NCI-H1092 (cell line): ENCODE measurements at places on chromosomes 3 and 15.
A peak's percentile ranks its signal among the peaks of the same experiment; 100 is the strongest.

DNA sequence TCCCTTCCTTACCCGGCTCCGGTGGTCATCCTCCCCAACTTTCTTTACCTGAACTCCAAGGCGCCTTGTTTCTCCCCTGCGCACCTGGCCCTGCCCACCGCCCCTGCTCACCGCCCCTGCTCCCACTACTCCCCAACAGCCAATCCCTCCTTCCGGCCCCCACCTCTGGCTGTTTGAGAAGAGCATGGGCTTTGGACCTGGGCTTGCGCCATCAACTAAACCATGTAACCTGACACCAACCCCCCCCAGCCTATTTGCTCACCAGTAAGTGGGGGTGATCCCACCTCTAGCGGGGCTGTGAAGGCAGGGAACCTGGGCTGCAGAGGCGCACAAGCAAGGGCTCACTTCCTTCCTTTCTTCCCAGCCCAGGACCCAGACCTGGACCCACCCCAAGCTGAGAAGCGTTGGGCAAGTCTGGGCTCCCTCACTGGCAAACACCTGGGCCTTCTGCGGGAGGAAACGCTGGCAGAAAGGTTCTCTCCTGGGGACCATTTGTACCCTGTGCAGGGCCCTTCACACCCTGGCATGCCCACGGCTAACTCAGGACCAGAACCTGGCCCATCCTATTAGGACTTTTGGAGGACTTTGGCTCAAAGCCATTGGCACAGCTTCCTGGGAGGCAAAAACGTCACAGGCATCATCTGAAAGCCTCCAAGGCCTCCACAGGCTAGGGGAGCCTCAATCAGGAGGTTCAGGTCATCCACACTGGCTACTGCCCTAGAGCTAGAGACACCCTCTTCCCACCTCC lies at the start of gene PLXNB1:
PLXNB1 (minus strand) TSS at position 127 of the 748 bp plus-strand sequence. CDS start 5,475 bp downstream, outside the sequence.
- DNase-seq: peak; percentile 65

- no peak for DNase-seq
Measured at GRCh38 chr15:47766406-47766805, 49.1 kb downstream of the SEMA6D start.

DNA sequence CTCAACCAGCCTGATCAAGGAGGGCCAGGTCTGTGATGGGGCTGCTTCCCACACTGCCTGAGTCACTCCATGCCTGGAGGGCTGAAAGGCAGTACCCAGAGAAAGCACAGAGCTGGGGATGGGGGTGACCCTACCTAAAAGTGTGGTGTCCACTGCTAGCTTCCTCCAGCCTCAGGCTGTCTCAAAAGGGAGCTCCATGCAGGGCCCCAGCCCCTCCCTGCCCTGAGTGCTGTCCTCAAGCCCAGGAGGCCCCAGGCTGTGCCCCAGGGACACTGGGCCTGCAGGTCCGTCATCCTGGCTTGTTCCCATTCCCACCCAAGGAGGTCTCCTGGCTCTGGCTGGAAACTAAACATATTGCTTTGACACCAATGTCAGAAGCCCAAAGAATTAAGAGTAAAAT lies 56.8 kb downstream of the ZNF445 start:
- DNase-seq: no peak

GRCh38 chr15:95996494-95996893 lies 334.0 kb upstream of the NR2F2 start:
- no peak for DNase-seq

DNA sequence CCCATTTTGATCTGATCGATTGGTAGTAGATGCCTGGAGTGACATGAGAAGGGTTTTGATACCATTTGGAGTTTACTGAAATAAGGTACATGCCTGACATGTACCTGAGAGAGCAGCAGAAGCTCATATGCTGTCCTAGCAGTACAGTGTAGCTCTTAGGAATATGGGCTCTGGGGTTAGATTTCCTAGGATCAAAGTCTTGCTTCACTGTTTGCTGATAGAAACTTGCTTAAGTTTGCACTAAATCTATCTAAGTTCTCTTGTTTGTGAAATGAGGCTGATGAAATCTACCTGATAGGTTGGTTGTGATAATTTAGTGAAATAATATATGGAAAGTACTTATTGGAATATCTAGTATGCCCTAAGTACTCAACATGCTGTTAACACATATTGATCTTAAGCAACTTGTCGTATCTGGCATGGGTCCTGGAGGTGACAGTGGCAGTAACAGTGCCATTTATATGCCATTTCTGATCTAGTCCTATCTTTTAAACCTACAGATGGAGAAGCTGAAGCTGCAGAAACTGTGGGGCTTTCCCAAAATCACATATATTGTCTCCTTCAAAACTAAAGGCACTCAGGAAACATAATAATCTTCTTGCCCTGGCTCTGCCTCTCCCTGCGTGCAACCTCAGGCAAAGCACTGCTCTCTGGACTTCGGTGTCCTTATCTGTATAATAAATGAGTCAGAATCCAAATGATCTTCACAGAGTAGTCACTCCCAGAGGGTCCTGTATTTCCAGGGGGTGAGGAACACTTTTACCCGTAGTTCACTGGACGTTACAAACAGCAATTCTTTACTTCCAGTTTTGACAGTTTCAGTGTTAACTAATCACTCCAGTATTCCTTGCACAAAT lies 223.6 kb upstream of the SETMAR start:
- no peak for DNase-seq

DNA sequence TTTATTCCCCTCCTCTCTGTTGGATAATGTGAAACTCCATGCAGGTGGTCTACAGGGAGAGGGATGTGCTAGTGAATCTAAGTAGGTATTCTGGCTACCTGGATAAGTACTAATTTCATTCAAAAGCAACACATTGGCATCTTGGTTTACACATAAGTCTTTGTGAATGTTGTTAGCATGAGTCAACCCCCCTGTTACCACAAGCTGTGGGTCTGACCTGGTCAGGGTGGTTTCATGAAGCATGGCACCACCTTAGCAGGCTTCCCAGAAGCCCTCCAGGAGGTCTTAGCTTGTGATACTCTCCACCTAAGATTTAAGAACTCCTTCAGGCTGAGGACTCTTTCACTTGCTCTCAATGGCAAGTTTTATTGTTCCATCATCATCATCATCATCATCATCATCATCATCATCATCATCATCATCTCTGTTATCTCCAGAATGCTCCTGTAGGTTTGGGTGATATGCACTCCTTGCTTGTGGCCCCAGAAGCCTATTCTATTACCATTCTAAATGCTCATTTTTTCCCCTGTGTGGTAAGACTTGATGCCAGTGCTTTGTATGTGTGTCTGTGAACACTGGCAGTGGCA lies 62.8 kb downstream of the EPHB1 start:
- no peak for DNase-seq

GRCh38 chr3:16277471-16277870 lies 12.5 kb downstream of the OXNAD1 start:
- DNase-seq: no peak

- DNase-seq: no peak
Measured at GRCh38 chr3:155326244-155326643, 32.8 kb upstream of the STRIT1 start.

DNA sequence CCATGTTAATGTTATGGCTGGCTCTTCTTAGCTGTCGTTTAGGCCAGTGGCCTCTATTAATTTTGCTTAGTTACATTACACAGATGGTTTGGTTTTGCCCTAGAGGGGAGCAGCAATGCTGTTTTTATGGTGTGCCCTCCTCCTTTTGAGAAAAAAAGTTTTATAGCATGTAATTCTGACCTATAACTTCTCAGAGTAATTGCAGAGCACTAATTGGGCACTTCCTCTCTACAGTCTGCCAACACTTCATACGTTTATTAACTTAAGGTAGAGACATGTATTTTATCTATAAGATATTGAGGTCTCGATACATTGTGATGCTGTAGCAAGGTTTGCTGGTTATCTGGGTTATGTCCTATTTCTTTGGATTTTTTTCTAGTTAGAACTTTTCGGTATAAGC lies 12.2 kb downstream of the SLC25A26 start:
- no peak for DNase-seq

- no peak for DNase-seq
Measured at GRCh38 chr3:184593220-184593927, 31.8 kb downstream of the EPHB3 start.

- no peak for DNase-seq
Measured at GRCh38 chr3:150727653-150728502, 24.2 kb upstream of the ERICH6 start.

DNA sequence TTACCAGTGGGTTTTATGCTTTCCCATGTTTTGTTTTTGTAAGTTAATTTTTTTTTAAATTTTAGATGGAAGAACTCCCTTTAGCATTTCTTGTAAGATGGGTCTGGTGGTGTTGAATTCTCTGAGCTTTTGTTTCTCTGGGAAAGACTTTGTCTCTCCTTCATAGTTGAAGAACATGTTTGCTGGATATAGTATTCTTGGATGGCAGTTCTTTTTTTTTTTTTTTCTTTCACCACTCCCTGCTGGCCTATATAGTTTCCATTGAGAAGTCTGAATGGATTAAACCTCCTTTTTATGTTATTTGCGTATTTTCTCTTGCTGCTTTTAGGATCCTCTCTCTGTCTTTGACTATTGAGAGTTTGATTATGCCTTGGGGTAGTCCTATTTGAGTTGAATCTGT lies 18.1 kb downstream of the STXBP5L start:
- DNase-seq: no peak

DNA sequence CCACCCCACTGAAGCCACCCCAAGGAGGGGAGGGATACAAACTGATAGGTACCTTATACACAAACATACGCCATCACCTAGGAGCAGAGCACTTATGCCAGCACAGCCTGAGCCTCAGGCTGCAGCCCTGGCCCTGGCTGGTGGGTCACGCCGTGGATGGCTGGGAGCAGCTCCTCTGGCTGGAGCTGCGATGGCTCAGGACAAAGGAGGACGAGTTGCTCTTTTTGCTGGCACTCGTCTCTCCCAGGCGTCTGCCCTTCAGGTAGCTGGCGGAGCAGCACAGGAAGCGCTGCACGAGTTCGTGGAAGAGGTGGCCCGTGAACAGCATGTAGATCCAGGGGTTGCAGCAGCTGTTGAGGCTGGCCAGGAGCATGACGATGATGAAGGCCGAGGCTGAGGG lies 16.6 kb downstream of the OXTR start:
- DNase-seq: no peak

DNA sequence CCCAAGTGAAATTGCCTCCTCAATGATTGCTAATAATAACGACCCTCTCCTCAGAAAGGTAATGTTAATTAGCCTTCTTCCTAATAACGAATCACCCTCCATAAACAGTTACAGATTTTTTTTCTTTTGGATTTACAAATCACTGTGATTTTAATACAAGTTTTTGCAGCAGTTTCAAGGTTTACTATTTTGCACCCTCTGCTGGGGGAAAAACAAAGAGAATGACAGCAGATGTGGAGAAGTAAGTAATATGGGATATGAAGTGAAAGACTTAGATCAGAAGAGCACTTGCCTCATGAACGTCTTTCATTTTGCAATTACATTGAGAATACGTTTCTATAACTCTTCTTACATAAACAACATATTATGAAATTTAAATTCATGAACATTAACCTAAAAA lies 16.1 kb upstream of the CNTN3 start:
- DNase-seq: no peak

- DNase-seq: no peak
Measured at GRCh38 chr15:83380682-83381081, 66.5 kb upstream of the SH3GL3 start.

- DNase-seq: no peak
Measured at GRCh38 chr15:40743921-40744814, 10.9 kb downstream of the RMDN3 start.

DNA sequence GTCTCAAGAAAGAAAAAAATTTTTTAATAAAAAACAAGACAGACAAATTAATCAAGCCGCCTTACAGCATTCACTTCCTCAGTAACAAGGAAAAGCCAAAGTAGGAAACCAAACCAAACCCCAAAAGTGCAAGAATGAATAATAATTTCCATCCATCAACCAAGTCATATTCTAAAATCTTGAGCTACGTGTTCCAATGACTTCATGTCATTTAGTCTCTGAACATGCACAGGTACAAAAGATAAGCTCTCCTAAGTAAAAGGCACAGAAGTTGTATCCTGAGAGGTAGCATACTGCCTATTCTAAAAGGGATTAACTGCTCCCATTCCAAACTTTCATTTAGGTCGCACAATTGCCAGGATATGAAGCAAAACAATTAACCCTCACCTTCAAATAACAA lies 29.7 kb downstream of the SLC4A7 start:
- no peak for DNase-seq

DNA sequence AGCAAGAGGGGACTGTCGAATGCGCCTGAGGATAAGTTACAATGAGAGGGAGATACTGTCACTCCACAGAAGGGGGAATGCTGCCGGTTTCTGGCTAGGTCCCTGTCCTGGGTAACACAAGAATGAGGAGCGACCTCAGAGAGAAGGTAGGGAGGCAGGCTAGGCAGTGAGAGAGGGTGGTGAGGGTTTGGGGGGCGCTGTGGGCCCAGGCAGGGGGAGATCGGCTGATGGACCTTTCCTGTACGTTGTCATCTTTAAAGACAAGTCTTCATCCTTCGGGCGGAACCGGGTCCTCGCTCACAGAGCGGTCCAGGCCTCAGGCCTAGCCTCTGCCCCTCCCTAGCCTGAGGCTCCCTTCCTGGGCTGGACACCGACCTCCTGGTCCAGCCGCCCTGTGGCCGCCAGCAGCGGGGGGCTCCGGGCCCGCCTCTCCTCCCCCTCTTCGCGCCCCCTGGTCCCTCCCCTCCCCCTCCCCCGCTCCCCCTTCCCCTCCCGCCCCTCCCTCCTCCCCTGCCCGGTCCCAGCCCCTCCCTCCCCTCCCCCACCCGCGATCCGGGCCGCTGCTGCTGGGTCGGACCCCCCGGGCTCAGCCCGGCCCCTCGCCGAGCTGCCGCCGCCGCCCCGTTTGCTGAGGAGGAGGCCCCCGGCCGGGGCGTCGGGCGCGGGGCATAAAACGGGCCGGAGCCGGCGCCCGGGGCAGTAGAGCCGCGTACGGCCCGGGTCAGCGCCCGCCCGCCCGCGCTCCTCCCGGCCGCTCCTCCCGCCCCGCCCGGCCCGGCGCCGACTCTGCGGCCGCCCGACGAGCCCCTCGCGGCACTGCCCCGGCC lies at the start of gene CHRD:
CHRD (plus strand) TSS at position 697 of the 827 bp plus-strand sequence. CDS start 265 bp downstream, outside the sequence.
- no peak for DNase-seq
